ENCODE measurements at places on chromosomes 1 and 21.
A peak's percentile ranks its signal among the peaks of the same experiment; 100 is the strongest.

DNA sequence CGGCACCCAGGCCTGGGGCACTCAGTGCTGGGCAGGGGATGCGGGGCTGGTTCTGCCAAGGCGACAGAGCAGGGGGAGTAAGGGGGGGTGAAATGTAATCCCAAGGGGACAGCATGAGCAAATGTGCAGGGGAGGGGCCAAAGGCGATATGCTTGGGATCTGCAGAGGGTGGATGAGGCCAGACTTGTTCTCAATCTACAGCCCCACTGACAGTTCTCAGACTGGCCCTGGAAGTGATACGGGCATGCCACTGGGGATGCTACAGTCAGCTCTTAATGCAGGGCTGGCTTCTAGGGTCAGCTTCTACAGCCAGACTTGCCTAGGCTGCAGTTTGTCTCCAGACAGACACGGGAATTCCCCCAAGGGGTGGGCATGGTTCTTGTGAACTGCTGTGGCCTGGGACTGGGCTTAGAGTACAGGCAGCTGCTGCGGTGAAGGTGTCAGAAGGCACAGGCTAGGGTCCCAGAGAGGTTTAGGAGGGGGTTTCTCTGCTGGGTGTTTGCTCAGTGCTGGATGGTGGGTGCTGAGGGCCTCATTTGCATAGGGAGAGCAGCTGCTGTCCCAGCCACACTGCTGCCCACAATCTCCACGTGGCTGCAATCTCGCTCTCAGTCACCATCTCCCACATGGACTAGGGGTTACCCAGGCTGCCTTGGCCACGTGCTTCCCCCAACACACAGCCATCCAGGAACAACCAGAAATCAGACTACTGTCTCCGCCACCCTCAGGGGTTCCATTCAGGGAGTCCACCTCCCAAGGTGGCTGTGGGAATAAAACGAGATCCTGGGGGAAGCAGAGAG lies 190.1 kb downstream of the HIVEP3 start:
- DNase-seq = peak; percentile 34

DNA sequence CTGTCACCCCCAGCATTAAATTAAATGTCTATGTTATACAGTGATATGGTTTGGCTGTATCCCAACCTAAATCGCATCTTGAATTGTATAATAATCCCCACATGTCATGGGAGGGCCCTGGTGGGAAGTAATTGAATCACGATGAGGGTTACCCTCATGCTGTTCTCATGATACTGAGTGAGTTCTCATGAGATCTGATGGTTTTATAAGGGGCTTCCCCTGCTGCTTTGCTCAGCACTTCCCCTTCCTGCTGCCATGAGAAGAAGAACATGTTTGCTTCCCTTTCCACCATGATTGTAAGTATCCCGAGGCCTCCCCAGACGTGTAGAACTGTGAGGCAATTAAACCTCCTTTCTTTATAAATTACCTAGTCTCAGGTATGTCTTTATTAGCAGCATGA lies 445.7 kb downstream of the MRPL39 start:
- no peak for DNase-seq

- DNase-seq = no peak
Observed at GRCh38 chr1:45723248-45723930, 27.1 kb downstream of the IPP start.

GRCh38 chr1:154695985-154696384 lies 88.0 kb upstream of the ADAR start:
- DNase-seq = no peak

- DNase-seq = no peak
Observed at GRCh38 chr1:214718724-214719123, 115.7 kb downstream of the CENPF start.

GRCh38 chr1:91505086-91505485 lies 4.4 kb downstream of the CDC7 start:
- no peak for DNase-seq

DNA sequence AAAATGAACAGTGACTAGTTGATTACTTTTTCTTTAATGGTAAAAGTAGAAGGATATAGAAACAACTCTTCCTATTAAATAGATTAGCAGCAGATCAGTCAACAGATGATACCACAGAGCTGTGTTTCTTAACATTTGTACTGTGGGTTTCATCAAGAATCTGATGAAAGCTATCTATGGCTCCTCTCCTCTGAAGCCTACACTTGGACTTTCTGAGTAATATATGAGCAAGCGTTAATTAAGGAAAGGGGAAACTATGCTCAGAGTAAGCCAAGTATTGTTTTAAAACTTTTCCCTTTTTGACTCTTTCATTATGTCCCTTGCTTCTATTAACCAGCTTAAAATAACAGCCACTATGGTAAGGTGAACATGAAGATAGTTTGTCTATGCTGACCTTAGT lies 10.8 kb downstream of the ARID4B start:
- no peak for DNase-seq

- DNase-seq = no peak
Observed at GRCh38 chr1:72438270-72438669, 155.9 kb upstream of the NEGR1 start.

DNA sequence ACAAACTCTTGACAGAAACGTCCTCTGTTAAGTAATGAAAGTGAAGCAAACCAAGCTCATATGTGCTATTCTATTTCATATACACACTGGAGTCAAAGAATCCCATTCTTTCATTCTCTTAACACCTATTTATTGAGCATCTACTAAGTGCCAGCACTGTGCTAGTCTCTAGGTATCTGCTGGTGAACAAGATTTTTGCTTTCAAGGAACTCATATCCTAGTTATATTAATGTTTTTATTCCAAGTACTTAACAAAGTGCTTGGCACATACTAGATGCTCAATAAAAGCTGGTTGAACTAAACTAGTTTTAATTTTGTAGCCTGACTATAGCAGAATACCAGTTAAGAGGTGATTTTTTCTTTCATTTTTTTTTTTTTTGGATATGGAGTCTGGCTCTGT lies 3.6 kb upstream of the RNF2 start:
- DNase-seq = no peak

- peak; percentile 55 for DNase-seq
Observed at GRCh38 chr1:228059634-228060457, 22.7 kb upstream of the ARF1 start.

DNA sequence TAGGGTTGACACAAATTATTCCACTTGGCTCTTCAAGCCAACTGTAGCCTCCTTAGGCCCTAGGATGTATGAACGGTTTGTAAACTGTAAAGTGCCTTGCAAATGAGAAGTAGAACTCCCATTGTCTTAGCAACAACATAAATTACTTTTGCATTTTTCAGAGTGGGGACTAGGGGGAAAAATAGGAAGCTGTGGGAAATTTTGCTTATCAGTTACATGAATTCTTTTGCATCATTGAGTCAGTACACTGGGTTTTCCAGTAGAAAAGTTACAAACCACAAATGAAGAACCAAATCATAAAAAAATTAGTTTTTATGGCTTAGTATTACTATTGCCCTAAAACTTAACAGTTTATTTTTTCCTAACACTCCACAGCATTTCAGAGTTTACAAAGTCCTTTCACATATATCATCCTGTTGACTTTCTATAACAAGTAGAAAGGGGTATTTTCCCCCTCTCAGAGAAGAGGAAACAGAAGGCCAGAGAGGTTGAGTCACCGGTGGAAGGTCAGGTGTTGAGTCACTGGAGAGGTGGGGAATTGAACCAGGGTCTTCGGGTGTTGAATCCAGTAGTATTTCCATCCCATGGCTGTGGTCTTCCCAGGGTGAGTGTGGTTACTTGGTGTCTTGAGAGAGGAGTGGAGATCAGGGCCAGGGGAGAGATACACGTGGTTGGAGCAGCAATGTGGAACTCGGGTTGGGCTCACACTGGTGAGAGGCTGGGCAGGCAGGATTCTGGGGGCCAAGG lies 71.9 kb upstream of the USP24 start:
- DNase-seq = no peak

DNA sequence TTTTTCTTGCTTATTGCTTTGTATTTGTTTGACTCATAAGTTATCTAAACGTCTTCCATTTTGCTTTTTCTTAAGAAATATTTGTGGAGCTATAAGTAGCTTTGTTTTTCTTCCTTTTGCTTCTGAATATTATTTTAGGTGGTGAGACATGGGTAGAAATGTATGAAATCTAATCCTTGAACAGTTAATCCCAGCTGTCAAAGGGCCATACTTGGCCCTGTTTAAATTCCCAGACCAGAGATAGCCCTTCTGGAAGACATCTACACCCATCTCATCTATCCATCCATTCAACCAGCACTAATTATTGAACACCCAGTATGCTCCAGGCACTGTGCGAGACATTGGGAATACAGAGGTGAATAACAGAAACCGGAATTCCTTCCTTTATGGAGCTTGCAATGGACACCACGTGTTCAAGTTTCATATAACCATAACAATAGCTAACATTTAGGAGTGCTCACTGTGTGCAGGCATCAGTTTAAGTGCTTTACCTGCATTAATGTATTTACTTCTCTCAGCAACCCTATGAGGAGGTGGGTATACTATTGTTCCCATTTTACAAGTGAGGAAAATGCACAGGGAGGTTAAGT lies 8.7 kb downstream of the TACSTD2 start:
- no peak for DNase-seq

GRCh38 chr1:186900539-186901237 lies 71.9 kb downstream of the PLA2G4A start:
- no peak for DNase-seq

GRCh38 chr1:221714227-221715152 lies 27.4 kb downstream of the DUSP10 start:
- DNase-seq = no peak

DNA sequence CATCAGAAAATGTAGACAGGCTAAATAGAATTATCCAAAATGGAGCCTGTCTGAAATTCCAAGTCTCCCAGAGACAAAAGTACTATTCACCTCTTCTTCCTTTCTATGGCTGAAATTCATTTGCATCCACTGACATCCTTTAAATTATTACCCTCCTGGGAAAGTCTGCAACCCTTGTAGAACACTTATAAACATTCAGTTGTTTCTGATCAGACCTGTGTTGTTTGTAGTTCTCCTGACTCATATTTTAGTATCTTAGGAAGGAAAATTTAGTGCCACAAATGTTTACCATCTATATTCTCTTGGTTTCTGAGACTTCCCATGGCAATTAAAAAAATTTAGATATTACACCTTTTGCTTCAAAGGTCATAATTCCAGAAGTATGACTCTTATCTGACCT lies 69.6 kb upstream of the C1orf105 start:
- no peak for DNase-seq

DNA sequence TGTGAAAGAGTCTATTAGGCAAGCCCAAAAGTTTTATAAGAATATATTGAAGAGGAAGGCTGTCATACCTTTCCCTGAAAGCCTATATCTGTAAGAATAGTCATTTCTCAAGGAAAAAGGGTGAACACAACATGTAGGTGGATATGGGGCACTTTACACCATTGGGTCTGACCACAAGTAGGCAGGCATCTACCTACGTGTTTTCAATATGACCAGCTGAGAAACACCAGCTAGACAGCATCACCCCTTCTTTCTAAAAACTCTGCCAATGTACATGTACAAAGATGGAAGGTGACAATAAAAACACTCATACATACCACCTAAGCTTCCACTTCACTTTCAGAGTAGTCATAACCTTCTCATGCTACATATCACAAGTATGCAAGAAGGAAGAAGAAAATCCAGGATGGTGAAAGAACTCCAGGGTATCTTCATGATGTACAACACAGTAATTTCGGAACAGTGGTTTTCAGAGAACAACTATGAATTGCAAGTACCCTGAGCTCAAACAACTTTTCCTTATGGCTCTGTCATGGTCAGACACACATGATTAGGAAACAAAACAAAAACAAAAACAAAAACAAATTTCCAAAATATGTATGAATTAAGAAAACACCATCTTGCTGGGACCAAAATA lies 98.5 kb upstream of the ADGRL2 start:
- no peak for DNase-seq

GRCh38 chr1:165387961-165388360 lies 31.4 kb upstream of the LMX1A start:
- DNase-seq = no peak

DNA sequence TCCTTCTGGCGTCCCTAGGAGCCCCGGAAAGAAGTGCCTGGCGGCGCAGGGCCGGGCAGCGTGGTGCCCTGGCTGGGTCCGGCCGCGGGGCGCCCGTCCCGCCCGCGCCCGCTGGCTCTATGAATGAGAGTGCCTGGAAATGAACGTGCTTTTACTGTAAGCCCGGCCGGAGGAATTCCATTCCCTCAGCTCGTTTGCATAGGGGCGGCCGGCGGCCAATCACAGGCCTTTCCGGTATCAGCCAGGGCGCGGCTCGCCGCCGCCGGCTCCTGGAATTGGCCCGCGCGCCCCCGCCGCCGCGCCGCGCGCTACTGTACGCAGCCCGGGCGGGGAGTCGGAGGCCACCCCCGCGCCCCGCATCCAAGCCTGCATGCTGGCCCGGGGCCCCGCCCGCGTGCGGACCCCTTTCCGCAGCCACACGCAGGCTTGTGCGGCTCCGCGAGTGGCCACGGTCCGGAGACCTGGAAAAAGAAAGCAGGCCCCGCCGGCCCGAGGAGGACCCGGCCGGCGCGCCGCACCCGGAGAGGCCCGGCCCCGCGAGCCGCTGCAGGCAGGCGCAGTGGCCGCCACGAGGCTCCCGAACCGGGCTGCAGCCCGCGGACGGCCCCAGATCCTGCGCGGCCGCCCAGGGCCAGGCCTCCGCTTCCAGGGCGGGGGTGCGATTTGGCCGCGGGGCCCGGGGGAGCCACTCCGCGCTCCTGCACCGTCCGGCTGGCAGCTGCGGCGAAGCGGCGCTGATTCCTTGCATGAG lies 160.4 kb downstream of the RUNX1 start:
- DNase-seq = peak; percentile 71

GRCh38 chr1:164504749-164505148 lies 54.2 kb upstream of the PBX1 start:
- no peak for DNase-seq

Measured in stimulated activated CD4-positive, alpha-beta T cell treated with anti-CD3 and anti-CD28 coated beads, Interleukin-1b, Interleukin-23, amount 100 ng/mL, for 4 hours (primary cell).